ENCODE measurements at places on chromosomes 13 and 19.

DNA sequence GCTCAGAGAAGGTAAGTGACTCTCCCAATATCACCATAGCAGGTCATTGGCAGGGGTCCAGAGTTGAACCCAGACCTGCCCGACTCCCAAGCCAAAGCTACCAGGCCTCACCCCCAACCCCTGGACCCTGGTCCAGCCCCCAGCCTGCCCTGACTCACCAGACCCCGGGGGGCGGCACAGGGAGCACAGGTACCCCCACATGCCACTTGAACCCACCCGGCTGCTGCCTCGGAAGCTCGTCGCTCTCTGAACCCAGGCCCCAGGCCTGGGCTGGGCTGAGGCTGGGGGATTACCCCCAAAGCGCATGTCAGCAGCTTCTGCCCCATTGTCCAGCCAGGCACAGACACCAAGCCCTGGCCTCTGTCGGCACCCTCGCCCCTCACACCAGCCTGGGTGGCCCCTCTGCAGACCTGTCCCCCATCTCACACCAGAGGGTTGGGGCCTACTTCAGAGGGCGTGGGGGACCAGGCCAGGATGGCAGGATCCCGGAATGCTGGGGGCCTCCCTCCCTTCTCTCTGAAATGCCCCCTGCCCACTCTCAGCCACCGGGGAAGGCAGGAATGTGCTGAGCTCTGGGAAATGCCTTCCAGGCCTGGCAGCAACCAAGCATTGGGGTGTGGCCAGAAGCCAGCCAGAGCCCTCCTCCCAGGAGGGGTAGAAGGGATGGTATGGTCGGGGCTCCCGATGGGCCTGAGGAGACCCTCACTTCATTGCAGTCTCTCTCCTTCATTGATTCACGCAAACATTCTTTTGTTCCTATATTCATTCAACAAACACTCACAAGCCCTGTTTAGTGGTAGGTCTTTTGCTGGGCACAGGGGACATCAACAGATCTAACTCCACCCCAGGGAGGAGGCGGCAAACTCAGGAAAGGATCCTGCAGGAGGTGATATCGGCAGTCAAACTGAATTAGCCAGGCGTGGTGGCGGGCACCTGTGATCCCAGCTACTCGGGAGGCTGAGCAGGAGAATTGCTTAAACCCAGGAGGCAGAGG lies 1.7 kb upstream of the PRX start:
- no peak for DNase-seq

DNA sequence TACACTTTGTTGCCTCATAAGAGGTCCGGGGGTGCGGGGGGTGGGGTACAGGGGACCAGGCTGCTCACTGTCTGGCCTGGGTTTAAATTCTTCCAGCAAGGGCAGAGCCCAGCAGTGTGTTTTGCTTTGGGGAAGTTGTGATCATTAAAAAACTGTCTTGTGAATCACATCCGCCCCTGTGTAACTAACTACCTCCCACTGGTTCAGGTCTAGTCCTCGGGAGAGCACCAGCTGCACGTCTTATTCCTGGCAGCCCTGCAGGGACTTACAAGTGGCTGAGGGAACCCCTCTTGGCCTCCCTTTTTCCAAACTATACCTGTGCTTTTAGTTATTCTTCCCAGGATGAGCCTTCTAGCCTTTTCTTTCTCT lies 127.5 kb downstream of the SIPA1L3 start:
- no peak for DNase-seq

DNA sequence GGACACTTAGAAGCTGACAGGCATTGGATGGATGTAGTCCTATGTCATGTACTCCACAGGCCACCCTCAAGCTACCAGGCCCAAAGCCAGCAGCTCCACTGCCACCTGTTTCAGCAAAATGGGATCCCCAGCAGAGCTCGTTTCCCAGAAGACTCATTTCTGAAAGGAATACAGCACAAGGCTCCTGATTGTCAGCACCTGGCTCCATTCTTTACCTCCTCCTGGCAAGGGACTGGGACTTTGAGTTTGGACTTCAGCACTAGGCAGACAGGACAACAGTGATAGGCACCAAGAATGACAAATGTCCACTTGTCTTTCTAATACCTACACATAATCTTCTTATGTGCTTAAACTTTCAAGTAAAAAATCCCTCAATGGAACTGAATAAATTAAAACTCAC lies 150.4 kb upstream of the RXFP2 start:
- no peak for DNase-seq

DNA sequence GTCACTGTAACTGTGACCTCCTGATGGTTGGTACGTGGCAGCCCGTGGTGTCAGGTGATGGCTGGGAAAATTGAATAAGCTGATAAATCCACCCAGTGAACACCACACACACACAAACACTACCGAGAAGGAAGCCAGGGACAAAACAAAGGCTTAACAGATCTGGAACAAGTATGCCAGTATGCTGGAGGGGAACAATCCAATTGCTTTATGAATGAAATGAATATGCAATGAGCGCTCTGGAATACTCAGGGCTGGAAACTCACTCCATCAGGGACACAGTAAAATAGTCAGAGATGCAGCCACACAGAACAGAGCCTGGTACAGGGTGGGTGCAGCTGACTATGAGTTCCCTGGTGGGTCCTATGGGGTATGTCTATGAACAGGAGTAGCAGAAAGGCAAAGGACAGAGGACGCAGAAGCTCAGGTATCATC lies 16.7 kb downstream of the TMTC4 start:
- no peak for DNase-seq

GRCh38 chr19:13398780-13399726 lies 107.2 kb downstream of the CACNA1A start:
- peak; percentile 54 for DNase-seq

GRCh38 chr13:46104868-46105267 lies at the start of gene CPB2:
Gene CPB2 (minus strand): TSS chr13:46105033. CDS start chr13:46105009, 24 bp downstream.
- no peak for DNase-seq

- DNase-seq = no peak
Observed at GRCh38 chr13:97884707-97885468, 68.6 kb upstream of the IPO5 start.

GRCh38 chr19:28103921-28104320 lies 1109.0 kb downstream of the UQCRFS1 start:
- no peak for DNase-seq

DNA sequence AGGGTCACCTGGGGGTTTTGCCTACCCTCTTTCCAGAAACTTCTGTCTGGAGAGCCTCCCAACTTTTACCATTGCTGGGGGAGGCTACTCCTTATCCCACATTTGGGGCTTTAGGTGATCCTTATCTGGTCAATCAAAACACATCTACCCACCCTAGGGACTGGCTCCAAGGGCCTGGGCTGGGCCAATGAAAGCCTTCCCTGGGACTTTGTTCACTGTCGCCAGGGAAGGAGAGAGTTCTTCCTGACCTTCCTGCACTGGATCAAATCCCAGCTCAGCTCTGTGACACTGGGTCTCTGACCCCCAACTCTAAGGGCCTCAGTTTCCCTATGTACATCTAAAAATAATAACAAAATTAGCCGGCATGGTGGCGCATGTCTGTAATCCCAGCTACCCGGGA lies 11.1 kb downstream of the DOCK6 start:
- DNase-seq = no peak

Data from epithelial cell of prostate (primary cell).